ENCODE measurements at places on chromosomes 3 and 15.

DNA sequence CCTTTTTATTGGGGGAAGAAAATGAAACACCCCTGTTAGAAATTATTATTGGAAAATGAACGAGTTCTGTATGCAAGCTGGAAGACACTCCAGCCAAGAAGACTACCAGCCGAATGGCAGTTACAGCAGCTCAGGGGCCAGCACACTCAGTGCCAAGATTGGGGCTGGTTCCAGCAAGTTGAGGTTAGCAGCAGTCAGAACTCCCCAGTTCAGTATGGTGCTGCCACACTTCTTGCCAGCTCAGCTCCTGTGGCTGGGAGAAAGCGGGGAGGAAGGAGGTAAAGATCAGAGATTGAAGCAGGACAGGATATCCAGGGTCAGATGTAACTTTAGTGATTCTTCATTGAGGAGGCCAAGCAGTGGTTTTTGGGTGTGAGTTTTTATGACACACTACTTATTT, 280.2 kb upstream of the NR2E3 start:
- no peak for DNase-seq

GRCh38 chr15:101795455-101795854, 7.9 kb upstream of the OR4F6 start:
- DNase-seq = no peak

DNA sequence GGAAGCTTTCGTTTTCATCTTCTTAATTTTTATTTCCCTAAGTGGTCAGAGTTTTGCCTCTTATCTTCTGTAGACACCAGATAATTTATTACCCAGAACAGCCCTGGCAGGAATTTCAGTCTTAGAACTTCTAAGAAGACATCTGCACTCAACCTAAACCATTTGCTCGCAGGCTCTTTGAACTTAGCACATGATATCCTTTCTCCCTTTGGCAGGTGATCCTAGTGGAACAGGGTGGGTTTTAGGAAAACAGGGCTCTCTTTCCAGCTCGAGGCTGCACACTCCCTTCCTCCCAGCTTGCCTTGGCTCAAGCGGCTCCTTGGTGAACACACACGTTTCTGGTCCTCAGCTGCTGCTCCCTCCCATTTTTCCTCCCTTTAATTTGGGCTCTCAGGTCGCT, 116.5 kb downstream of the THSD4 start:
- DNase-seq = no peak

DNA sequence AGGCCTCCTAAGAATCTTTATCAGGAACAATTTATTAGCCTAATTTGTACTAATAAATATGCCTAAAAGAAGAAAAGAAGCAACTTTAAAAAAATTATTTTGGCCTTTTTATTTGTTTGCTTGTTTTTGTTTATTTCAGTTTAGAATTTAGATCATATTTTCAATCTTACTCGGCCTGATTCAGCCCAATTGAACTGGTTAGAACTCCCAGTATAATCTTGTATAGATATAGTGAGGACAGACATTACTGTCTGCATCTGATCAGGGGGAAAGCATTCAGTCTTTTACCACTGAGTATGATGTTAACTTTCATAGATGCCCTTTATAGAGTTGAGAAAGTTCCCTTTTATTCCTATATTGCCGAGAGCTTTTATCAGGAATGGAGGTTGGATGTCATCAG, 56.0 kb upstream of the CSTA start:
- no peak for DNase-seq

DNA sequence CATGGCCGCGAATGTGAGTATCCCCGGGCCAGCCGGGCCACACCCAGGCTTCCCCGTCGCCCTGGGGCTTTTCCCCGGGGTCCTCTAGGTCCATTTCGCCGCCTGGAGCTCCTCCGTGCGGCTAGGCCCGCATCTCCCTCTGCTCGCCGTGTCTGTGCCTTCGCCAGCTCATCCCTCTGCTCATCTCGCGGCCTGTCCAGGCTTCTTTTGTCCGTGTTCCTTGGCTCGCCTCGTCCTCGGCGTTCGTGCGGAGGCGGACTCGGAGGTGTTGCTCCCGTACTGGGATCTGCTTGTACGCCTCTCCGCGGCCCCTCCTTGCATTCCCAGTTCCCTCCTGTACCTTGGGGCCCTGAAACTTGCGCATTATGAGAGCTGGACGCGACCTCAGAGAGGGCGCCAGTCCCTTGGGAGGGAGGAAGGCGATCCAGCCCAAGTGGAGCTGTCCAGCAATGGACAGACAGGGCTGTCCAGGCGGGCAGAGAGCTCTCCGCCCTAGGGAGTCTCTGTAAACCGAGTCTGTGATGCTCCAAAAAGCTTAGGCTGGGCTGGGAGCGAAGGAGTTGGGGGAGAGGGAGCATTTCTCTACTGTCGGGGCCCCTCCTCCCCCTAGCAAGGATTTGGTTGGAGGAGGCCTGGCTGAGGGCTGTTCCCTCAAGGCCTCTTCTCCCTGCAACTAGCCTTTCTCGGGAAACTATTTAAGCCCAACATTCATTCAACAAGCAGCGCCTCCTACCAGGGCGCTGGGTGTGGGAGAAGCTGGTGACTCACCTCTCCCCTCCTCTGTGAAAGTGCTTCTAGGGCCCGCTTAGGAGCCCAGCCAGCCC, 553 bp downstream of the TMEM43 start:
- DNase-seq = peak; percentile 75

DNA sequence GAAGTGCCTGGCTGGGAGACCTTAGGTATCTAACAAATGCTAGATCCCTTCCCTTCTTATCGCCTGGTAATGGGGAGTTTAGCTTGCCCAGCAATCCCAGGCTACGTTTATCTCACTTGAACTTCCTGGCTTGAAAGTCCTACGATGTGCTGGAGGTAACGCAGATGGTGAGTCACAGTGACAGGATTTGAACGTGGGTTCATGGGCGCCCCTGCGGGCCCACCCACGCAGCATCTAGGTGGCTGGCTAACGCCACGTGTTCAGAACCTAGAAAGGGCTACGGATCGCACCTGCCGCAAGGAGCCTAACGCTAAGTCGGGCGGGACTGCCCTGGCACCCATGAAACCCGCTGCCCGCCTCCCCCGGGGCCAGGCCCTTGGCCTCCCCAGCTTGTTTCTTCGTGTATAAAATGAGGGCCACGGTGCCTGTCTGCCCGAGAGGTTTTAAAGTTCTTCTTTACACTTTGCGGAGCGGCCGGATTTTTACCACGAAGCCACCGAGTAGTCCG, 600 bp upstream of the USP3 start:
- peak; percentile 90 for DNase-seq

GRCh38 chr15:72197460-72198355, at the start of gene GRAMD2A:
TSS of gene GRAMD2A (minus strand) at chr15:72197787.
- peak; percentile 27 for DNase-seq

DNA sequence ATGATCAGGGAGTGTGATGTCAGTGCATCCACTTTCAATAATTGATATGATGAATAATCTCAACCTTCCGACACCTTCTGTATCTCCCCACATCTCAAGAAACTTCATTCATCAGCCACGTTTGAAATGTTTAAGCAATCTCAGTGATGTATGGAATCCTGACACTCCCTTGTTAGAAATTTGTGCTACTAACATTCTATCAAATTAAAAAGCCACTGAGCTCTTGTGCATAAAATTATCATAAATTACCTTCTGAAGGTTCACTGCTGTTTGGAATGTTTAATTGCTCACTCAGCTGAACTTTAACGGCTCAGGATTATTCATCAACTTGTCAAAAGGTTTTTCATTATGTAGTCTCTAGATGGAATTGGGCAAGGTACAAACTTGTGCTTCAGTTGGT, 108.4 kb upstream of the DPH6 start:
- no peak for DNase-seq

GRCh38 chr15:45328663-45329062, 49.7 kb downstream of the GATM start:
- no peak for DNase-seq

DNA sequence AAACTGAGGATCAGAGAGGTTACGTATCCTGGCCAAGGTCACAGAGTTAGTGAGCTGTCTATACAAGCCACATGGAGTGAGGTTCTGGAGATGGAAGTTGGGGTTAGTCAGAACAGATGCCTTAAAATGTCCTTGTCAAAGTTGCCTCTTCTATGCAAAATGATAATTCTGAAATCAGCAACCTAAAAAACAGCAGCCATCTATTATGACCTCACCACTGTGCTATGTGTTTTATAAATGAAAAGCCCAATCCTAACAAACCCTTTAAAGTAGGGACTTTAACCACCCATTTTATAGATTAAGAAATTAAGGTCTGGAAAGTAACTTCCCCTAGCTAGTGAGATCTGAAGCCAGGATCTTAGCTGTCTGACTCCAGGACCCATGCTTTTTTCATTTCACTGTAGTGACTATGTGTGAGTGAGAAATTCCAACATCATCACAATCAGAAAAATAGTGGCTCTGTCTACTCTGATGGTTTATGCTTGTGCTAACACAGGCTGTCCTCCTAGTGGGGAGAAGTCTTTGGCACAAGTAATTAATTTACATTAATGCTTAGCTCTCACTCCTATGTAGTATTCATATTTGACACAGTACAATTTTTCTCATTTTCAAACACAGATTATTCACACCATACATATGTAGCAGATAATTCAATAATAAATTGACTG, 143.6 kb downstream of the ANO10 start:
- DNase-seq = no peak

GRCh38 chr3:141528800-141529199, 42.0 kb downstream of the RASA2 start:
- no peak for DNase-seq

- DNase-seq = no peak
Observed at GRCh38 chr15:45734260-45734711, 99.5 kb downstream of the SQOR start.

DNA sequence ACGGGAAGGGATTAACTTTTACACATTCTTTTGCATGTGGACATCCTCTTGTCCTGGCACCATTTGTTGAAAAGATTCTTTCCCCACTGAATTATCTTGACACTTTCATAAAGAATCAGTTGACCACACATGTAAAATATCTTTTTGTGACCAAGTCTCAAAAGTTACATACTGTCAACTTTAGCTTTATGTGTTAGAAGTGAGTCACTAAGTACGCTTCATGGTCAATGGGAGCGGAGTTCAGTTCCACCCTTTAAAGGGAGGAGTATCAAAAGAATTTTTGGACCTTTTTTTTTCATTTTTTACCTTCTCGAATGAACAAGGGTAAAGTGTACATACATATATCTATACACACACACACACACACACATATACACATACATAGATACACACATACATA, 35.4 kb downstream of the MAPK6 start:
- DNase-seq = no peak

DNA sequence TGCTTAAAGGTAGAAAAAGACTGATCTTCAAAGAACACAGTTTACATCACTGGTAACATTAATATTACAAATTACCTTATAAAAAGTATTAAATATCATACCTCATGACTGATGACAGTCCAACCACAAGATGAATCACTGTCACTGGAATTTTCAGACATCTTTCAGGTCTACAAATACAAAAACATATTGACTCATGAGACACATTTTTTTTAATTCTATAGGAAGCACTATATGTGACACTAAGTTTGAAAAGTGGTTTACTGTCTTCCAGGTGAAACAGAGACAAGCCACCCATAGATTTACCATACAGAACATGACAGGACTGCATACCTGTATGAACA, 18.9 kb downstream of the CCPG1 start:
- no peak for DNase-seq

DNA sequence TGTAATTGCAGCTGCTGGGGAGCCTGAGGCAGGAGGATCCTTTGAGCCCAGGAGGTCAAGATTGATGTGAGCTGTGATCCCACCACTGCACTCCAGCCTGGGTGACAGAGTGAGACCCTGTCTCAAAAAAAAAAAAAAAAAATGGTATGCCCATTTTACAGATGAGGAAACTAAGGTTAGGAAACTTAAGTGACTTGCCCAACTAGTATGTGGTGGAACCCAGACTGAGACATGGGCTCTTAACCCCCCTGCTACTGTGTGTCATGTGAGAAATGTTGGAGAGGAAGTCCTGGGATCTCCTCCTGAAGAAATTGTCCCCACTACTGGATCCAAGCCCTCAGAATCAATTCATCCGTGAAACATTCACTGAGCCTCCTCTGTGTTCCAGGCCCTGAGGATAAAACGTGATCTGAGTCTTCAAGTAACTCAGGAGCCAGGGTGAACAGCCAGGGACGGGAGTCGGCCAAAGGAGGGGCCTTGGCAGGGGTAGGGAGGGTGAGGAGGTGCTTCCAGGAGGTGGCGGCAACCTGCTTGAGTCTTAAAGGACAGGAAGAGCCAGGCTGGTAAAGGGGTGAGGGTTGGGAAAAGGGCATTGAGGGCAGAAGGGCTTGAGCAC, 19.6 kb upstream of the RNU6-1 start:
- no peak for DNase-seq

DNA sequence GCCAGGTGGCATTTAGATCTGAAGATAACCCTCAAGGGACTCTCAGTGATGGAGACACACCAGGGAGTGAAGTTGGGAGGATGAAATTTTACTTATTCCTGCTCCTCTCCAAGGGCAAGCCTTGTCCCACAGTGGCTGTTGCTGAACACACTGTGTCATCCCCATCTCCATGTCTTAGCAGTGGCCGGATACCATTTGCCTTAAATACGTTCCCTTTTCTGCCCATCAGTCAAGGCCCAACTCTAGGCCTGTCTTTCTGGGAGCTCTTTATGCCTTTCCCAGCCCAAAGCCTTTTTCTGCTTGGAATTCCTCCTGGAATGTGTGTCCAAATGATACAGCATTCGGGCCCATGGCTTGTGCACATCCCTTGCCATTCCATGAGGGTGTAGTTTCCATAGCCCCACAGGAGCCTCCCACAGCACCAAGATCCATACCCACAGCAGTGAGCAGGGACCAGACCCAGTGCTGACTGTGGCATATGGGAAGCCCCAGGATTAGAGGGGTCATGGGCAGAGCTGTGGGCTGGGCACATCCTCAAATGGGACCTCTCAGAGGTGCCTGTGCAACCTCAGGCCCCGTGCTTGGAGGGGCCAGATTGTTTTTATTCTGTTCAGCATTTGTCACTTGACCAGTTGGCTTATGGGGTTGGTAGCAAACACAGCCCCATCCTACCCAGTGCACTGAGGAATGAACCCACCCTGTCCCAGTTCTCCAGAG, 63.7 kb upstream of the PRR23C start:
- no peak for DNase-seq

DNA sequence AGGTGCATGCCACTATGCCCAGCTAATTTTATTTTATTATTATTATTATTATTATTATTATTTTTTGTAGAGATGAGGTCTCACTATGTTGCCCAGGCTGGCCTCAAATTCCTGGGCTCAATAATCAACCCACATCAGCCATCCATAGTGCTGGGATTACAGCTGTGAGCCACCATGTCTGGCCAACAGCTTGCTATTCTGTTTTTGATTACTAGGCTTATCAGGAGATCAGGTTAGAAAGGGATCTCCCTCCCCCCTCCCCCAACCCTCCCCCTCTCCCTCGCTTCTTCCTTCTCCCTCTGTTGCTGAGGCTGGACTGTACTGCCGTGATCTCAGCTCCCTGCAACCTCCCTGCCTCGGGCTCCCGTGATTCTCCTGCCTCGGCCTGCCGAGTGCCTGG, 8.6 kb downstream of the CLN6 start:
- DNase-seq = no peak

GRCh38 chr3:106457281-106458180, 588.7 kb upstream of the CBLB start:
- DNase-seq = no peak

GRCh38 chr15:35979608-35980007, 433.6 kb upstream of the DPH6 start:
- no peak for DNase-seq

Data from CD4-positive, alpha-beta T cell treated with Interleukin-6 for 4 hours (primary cell).